Fibroblast of skin of left quadriceps (primary cell): ENCODE measurements at places on chromosomes 2 and 18.
A peak's percentile ranks its signal among the peaks of the same experiment; 100 is the strongest.

GRCh38 chr18:70840649-70841048, 551.8 kb downstream of the SOCS6 start:
- DNase-seq = no peak

DNA sequence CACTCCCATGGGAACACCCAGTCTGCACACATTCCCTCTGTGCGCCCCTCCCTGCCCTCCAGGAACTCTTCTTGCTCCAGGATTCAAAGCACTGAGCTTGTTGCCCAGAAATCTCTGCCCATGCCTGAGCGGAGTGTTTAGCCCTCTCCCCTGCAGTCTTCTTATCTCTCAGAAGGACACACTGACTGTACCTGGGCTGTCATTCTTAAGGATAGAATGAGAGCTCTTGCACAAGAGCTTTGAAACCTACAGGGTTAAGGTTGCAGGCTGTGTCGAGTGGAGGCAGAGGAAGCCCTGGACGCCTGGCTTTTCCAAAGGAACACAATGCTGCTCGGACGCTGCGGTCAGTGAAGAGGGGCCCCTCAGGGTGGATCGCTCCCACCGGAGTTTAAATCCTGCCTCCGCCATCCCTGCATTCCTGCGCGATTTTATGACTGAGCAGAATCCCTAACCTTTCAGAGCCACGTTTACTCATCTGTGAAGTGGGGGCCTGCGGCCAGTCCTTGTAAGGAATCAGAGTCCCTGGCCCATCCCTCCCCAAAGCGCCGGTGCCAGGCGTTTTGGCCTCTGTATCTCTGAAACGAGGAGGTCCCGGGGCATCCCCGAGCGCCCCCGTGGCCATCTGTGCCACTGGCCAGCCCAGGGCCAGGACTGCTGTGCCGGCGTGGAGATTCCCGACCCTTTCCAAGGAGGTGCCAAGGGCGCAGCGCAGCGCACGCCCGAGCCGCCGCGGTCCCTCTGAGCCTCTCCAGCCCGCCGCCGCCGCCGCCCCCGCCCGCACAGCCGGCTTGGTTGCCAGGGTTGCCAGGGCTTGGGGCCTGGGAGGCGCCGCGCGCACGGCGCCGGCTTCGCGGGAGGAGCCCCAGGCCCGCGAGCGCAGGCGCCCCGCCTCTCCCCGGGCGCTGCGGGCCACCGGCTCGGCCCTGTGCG, 58.9 kb downstream of the FAM168B start:
- no peak for DNase-seq

DNA sequence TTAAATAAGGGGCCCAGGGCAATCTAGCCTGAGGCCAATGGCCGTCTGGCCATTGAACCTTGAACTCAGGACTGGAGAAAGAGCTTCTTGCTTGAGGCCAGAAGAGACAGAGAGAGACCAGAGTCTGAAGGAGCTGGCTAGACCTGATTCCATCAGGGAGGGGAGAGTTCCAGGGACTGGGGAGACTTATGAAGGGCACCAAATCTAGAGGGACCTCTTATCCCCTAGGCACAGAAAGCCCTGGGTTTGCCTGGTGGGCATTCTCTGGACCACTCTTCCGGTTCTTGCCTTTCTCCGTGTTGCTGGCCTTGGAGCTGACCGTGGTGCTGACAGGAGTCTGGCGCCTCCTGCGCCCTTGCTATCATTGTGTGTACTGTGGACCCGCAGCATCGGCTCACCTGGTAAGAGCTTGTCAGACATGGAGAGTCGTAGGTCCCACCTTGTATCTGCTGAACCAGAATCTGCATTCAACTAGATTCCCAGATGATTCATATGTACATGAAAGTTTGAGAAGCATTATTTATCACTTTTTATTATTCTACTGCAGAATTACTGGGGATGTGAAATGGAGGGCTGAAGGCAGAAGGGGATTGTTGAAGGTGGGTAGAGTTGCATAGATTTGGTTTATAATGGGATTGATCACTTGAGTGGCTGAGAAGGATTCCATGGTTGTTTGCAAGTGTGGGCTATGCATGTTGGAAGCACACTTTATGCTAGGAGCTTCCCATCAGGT, 4.3 kb upstream of the TRPM8 start:
- DNase-seq = peak; percentile 11

DNA sequence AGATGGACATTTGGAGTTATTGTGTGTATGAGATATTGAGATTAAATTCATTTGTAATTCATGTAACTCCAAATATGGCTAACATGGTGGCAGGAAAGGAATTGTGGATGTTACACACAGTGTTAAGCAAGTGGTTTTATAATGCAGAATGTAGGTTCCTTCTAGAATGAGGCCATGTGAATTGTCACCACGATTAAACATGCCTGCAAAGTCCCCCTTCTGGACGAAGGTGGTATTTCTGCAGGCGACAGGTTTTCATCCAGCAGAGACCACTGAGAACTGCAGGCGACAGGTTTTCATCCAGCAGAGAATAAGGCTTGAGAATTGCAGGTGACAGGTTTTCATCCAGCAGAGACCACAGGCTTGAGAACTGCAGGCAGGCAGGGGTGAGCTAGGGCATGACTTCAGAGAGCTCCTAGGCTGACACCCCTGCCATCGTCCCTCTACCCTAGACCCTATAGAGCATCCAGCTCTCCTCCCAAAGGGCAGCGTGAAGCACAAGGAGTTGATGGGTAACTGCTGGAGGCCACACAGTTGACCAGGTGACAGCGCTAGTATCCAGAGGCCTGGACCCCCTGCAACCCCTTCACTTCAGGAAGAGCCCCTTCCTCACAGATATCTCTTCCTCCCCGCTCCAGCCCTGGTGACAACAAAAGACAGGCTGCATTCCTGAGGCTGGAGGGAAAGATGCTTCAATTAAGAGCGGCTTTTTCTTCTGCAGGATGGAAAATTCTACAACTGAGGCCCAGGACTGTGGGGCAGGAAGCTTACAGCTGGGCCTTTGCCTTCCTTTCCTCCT, 175.8 kb downstream of the LOXHD1 start:
- peak; percentile 11 for DNase-seq

DNA sequence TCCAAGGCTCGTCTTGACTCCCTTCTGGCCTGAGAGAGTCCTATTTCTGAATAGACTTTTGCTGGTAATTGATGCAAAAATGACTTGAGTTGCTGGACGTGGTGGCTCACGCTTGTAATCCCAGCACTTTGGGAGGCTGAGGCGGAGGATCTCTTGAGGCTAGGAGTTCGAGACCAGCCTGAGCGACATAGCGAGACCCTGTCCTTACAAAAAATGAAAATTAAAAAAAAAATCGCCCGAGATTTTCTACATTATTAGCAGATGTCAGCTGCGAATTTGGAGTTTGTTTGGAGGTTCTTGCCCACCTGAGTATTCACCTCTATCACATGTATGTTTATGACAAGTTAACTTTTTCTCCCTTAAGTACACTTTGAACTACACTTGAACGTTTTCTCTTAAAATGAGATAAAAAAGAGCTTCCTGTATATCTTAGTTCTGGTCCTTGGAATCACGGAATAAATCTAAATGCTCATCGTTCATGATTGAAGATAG, 471 bp upstream of the C2orf42 start:
- no peak for DNase-seq

DNA sequence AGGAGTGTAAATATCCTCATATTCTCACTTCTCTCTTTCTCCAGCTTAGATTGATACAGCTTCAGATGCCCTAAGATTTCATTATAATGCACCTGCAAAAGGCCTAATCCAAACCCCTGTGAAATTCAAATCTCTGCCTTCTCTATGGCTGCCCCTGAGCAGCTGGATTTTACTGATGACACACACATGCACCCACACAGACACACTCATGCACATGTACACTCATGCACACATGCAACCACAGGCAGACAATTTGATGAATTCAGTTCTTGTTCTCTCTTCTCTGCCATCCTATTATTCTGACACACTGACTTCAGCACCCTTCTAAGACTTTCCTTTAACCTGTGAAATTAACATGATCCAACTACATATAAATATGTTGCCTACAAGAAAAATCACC, 563.2 kb downstream of the RNF144A start:
- no peak for DNase-seq

DNA sequence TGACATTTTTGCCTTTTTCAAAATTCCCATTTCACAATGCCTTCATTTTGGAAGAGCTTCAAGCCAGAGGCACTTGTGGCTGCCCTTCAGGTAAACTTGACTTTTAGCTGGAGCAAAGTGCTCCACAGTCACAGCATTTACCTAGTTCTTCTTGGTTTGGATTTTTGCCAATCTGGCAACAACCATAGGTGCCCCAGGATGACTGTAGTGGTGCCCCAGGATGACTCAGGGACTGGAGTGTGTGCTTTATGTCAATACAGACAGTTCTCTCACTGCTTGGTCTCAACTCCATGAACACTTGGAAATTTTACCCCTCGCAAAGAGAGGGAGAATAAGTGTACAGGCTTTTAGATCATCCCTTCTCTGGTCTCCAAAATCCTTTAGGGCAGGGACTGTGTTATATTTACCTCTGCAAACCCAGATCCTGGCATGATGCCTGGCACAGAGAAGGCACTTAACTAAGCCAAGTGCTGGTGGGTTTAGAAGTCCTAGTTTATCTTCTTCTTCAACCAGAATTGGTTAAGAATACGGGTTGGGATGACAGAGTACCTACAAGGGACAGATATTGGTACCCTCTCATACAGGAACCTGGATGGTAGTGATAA, 15.3 kb upstream of the PTPN4 start:
- DNase-seq = no peak

- no peak for DNase-seq
These were observed 165.8 kb downstream of the FBXO15 start for GRCh38 chr18:73981796-73982195.

- DNase-seq = no peak
These were observed 402.2 kb downstream of the CLIP4 start for GRCh38 chr2:29517413-29517812.

- no peak for DNase-seq
These were observed 135.1 kb downstream of the DLGAP1 start for GRCh38 chr18:4319738-4320677.

- no peak for DNase-seq
These were observed 15.6 kb downstream of the SCN1A start for GRCh38 chr2:166112193-166112605.

DNA sequence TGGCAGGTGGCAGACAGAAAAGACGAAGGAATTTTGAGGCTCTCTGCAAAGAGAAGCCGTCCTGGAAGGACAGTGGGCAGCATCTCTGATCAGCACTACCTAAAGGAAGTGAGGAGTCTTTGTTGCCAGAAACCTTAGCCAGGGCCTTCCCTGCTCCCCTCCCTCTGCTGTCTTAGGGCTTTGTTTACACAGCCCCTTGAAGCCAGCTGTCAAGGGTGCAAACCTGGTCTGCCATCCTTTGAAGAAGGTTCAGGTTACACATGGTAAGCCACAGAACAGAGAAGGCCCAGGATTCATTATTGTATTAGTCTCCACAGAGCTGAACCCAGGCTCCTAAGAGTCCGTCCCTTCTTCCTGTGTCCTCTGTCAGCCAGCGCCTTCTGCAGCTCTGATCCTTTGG, 356.7 kb downstream of the TGIF1 start:
- DNase-seq = no peak

GRCh38 chr2:38722271-38723061, 28.7 kb downstream of the SRSF7 start:
- DNase-seq = no peak

DNA sequence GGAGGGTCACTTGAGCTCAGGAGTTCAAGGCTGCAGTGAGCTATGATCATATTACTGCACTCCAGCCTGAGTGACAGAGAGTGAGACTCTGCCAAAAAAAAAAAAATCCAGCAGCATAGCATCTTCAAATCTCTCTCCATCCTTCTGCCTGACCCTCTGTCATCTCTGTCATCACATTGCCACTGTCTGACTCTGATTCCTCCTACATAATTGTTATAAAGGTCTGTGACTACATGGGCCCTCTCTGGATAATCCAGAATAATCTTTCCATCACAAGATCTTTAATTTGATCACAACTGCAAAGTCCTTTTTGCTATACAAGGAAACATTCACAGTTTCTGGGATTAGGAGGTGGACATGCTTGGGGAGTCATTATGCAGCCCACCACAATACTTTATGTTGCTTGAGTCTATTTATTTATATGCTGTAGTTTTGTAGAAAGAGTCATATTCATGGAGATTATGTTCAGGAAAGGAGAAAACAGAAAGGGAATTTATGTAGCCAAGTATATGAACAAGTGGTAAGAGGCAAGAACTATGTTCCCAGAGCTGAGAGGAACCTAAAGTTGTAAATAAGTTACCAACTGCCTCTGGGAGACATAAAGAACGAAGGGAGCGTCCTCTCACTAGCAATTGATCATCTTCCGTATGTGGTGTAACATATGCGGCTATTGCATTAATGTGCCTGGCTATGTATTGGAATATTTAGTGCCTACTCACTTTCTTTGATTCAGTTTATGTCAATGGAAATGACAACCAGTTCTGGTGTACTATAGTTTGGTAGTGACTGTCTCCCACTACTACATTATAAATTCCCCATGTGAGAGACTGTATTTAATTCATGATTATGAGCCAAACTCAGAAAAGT, 21.5 kb downstream of the RND3 start:
- no peak for DNase-seq

GRCh38 chr2:150215041-150215440, 272.4 kb downstream of the RND3 start:
- no peak for DNase-seq

GRCh38 chr2:176126929-176127773, 2.4 kb upstream of the HOXD8 start:
- no peak for DNase-seq

- no peak for DNase-seq
These were observed 131.4 kb upstream of the MAPRE2 start for GRCh38 chr18:34909637-34910364.

GRCh38 chr2:3433776-3434400, 54.4 kb downstream of the TRAPPC12 start:
- DNase-seq = no peak

DNA sequence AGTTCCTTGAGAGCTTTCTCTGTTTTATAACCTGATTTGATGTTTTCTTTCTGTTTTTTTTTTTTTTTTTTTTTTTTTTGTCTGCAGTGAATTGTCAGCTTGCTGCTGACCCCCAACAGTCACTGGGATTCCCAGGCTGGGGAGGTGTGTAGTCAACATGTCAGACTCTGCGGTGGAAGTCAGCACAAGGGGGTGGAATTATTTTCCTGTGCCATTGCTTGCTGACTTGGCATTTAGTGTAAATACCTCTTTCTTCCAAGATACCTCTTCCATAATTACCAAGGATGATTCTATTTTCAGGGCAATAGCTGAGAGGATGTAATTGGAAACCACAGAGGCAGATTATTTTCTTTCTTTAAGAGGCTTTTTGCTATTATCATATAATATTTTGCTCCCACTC, 266.3 kb downstream of the CCDC85A start:
- DNase-seq = no peak

- no peak for DNase-seq
These were observed 21.7 kb downstream of the ITGAV start for GRCh38 chr2:186611526-186611925.
